ENCODE measurements at places on chromosomes 16 and 17. TPM values are rescaled to one million over a fixed set of nuclear protein-coding genes. Genes with fewer than 3 reads are reported as not detected.

Gene ADAMTS18
- total RNA-seq: not detected

Gene NPIPB9
- total RNA-seq: 6.3 TPM

Gene GNGT2
- total RNA-seq: 13.3 TPM

Gene NR1D1
- 3.9 TPM for total RNA-seq

Gene PRSS8
- 0.18 TPM for total RNA-seq

Gene SLC35G6
- total RNA-seq: not detected

Gene GAST
- total RNA-seq: not detected

Gene ABCC12
- total RNA-seq: not detected

Gene SPNS2
- total RNA-seq: 0.64 TPM

Gene ACAP1
- total RNA-seq: 590 TPM

Gene RNF135
- 9.0 TPM for total RNA-seq

Gene CD300LB
- total RNA-seq: not detected

Gene HIGD1B
- not detected for total RNA-seq

Gene OR2C1
- not detected for total RNA-seq

Gene CLEC19A
- total RNA-seq: not detected

Gene PRAC2
- not detected for total RNA-seq

Gene CCDC40
- total RNA-seq: not detected

Gene NPTX1
- total RNA-seq: 29.5 TPM

Gene CCL22
- total RNA-seq: 0.52 TPM

Gene IL32
- 3,664 TPM for total RNA-seq

Gene NXPH3
- total RNA-seq: not detected

Data from T-helper 2 cell treated with Interferon-gamma antibody and Interleukin-4, amounts not matched to agents 100 ng/mL and 5 ng/mL, for 36 hours (primary cell).